ENCODE measurements at places on chromosomes 16 and 17.

GRCh38 chr16:57279780-57280638 lies 4.5 kb downstream of the PLLP start:
- DNase-seq: no peak

- DNase-seq: no peak
These were observed 18.2 kb upstream of the FASN start for GRCh38 chr17:82116246-82116645.

GRCh38 chr16:69618721-69619120 lies 53.0 kb downstream of the NFAT5 start:
- no peak for DNase-seq

GRCh38 chr16:88705076-88705684 lies 1.0 kb downstream of the RNF166 start:
- DNase-seq: no peak

DNA sequence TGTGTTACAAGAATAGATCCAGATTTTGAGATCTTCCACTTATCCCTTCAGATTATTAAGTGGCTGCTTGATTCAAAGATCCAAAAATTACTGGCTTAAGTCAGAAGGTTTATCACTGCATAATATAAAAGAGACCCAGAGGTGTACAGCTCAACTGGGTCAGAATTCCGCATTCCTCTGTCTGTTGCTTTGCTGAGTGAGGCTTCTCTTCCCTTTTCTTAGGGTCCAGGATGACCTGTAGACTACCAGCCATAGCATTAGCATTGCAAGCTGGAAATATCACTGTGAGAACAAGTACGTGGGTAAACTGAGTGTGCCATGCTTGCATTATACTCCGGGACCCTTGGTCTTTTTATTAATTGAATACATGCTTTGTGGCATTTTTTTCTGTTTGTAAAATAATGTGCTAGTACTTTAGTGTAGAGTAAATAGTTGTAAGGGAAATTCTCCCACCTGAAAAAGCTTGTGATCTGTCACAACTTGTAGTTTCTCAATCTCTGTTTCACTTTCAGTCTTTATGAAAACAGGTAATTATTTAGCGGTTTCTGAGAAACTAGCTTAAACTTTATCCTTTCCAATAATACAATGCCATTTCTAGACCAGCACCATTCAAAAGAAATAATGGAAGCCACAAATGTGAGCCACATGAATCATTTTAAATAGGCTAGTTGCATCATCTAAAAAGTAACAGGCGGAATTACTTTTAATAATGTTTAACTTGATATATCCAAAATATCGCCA lies 61.6 kb downstream of the TNRC6C start:
- DNase-seq: no peak

- no peak for DNase-seq
These were observed 44.0 kb upstream of the CLEC18B start for GRCh38 chr16:74465281-74465680.

GRCh38 chr16:64489449-64489848 lies 632.4 kb downstream of the CDH11 start:
- no peak for DNase-seq

GRCh38 chr17:66255527-66255971 lies 26.3 kb upstream of the APOH start:
- DNase-seq: no peak

All from stimulated activated CD4-positive, alpha-beta T cell treated with anti-CD3 and anti-CD28 coated beads, TNF-alpha, amount 100 ng/mL, for 1 hour (primary cell).